ENCODE measurements at places on chromosomes 1 and 21.
A peak's percentile ranks its signal among the peaks of the same experiment; 100 is the strongest.

GRCh38 chr1:41500781-41501518, 16.5 kb upstream of the EDN2 start:
- no peak for DNase-seq

DNA sequence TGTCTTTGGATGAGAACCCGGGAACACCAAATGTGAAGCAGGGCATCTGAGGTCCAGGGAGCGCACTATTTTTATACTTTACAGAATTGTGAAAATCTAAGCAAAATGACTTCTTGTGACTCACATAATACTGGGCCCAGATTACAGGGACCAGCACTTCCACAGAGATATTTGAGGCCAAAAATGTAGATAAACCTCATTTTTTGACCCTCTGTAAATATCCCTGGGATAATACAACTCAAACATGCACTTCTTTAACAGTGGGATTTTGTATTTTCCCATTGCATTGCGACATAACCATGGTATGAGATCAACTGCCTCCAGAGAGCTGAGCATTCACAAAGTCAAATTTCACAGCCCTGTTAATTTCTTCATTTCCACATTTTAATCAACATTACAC, 289.4 kb upstream of the ADGRL4 start:
- no peak for DNase-seq

DNA sequence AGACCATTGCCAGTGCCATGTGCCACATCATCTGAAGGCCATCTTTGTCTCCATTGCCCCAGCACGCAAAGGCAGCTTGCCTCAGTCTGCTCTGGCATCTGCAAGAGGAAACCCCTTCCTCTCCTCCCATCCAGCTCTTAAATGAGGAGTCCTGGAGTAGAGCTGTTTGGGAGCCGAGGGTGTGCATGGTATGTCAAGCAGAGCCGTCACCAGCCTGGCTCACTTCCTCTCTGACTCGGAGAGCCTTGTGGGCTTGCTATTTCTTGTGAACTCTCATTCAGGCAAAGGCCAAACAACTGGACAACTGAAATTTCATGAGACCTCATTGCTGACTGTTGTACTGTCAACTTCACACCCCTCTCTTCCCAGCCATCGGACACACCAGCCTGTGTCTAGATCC, 143.9 kb downstream of the SIPA1L2 start:
- no peak for DNase-seq

GRCh38 chr21:45820171-45821091, 161.1 kb upstream of the COL6A1 start:
- DNase-seq: peak; percentile 83

DNA sequence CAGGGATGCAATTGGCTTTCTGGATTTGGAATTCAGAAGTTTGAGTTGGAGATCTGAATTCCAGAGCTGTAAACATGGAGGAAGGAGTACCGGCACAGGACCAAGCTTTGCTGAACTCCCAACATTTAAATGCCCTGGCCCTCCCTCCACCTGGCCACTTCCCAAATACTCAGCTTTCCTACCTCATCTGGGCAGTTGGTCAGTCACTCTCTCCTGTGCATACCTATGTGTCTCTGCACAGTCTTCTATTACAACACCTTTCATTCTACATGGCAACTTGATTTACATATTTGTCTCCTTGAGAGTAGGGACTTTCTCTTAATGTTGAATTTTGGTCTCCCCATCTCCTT, 6.1 kb upstream of the KHDRBS1 start:
- DNase-seq: no peak

DNA sequence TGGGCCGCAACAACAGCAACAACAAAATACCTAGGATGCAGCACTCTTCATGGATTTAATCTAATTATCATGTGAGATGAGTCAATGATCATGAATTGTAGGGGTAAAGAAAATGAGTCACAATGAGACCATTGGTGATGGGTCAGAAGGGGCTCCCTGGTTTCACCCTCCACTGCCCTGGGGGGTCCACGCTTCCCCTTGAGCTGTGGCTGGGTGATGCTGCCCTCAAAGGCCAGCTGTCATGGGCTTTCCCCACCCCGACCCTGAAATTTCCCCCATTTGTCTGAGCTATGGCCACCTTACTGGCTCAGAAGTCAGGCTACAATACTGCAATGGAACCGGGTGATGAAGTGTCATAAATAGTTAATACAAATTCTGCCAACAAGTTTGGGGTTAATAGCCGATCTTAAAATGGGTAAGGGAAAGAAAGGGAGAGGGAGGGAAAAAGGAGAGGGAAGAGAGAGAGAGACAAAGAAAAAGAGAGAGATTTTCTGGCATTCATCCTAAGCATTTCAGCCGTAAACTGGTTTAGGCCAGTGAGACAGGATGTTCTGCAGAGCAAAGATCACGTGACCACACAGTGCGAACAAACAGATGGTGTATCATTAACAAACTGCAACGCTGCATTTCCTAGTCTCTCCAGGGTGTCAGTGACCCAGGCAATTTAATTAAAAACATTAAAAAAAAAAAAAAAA, 143.4 kb upstream of the ERRFI1 start:
- no peak for DNase-seq

GRCh38 chr1:43938892-43939587, 5.4 kb downstream of the ARTN start:
- DNase-seq: no peak

GRCh38 chr1:205592443-205593003, 39.3 kb downstream of the ELK4 start:
- peak; percentile 14 for DNase-seq

- DNase-seq: no peak
Observed at GRCh38 chr1:147496044-147496443, 45.3 kb upstream of the BCL9 start.

DNA sequence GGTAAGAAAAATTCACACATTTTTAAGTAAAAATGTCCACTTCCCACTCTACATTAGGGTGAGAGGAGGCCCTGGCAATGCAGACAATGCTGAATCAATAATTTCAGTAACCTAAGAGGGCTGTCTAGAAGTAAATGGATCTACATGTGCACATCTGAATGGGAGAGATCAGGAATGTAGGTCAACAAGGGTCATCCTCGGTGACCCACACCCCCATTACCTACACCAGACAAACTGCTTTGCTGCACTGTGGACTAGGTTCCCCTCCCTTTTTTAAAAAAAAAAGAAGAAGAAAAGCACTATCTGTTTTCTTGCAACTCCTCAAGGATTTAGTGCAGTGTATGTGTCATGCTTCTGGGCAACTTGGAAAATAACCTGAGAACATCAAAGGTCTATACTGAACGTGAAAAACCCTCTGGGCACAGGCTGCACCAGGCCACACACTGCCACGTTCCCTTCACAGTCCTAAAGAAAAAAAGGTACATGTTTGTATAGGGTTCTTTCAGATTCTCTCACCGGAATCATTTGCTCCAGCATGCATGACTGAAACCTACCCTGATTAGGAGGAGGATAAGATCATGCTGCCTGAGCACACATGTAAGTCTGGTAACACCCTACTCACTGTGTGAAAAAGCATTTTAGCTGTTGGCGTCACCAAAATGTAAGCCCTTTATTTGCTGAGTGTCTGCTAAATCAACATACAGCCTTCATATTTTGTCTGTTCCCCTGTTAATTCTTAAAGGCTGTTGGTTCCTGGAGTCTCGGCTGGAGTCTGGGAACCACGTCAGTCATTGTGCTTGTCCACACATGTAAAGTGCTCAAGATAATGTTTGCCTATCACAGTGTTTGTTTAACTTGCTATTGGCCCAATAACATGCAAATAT, 341.0 kb downstream of the SMYD3 start:
- DNase-seq: no peak

- no peak for DNase-seq
Observed at GRCh38 chr21:41304068-41304720, 12.4 kb upstream of the FAM3B start.

DNA sequence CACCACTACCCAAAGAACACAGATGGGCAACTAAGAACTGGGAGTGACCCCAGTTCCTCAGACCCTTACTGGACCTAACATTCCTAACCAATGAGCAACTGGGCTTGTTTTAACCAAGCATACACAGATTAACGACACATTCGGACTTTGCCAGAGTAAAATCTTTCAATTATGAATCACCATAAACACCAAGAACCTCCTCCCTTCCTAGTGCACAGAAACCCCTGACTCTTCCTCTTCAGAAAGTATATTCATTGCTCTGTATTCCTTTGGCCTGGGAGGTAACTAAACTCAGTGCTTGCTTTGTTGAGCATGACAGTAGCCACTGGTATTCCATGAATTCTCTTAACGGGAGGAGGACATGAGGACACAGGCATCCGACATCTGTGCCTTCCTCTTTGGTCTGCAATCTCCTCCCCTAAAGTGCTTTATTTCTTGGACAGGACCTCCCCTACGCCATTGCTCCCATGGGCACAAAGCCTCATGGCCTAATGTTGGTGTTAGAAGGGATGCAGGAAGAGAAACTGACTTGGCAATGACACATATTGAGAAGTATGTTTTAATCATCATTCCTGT, 42.7 kb downstream of the SEC16B start:
- no peak for DNase-seq

- no peak for DNase-seq
Observed at GRCh38 chr1:148352470-148353053, 130.5 kb downstream of the PPIAL4G start.

DNA sequence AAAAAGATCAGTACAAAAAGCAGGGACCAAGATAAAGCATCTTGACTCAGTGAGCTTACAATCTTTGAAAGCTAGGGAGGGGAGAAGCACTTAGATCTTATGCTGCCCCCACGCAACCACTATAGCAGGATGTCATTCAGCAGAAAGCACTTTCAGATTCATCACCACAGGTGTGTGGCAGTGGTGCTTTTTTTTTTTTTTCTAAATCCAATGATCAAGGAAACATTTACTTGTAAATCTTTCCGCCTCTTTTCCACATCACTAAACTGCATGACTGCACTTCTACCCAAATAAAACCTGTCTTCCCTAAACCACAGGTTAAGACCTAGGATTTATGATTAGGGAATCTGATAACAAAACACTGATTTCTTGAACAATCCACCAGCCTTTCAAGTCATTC, 154.8 kb downstream of the SLC45A1 start:
- no peak for DNase-seq

DNA sequence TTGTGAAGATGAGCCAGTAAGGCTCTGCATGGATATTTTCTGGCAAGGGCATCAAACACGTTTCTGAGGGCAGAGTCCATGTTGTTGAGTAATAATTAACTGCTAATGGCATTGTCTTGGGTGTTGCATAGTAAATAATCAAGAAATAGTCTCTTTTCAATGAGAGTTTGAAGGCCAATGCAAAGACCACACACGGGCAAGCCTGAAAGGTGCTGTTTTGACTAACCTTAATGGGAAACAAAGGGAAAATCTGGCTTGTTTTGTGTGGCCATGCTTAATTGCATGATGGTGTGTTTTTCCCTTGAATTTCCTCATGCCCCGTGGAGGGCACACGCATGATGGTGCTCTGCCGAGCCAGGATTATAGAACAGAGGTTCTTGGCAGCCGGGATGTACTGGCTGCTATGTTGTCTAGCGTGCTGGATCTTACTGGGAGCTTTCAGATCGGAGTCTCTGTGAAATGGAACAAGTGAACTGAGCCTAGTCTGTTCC, 127.6 kb downstream of the NOS1AP start:
- DNase-seq: no peak

- DNase-seq: no peak
Observed at GRCh38 chr1:27403931-27404330, 11.5 kb downstream of the GPR3 start.

DNA sequence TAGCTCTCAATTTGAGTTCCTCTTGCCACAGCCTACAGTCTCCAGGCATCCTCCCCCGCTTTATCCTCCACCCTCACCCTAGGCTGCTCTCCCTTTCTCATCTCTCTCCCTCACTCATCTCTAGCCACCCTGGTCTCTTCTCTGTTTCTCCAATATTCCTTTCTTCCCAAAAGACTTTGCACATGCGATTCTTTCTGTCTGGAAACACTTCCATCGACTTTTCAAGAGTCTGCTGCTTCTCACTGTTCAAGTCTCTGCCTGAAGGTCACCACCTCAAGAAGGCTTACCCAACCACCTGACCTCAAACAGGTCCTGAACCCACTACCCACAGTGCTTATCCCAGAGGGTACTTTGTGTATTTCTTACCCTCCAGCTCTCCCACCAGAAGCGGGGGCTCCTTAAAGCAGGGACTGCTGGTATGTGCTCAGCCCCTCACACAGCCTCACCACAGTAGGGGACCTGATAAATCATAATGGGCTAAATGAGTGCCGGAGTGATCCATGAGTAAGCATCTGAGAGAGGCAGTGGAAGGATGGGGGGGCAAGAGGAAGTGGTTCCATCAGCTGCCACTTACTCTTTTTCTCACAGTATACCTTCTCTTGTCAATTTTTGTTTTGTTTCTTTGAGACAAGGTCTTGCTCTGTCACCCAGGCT, 14.3 kb upstream of the KRTAP19-8 start:
- no peak for DNase-seq

DNA sequence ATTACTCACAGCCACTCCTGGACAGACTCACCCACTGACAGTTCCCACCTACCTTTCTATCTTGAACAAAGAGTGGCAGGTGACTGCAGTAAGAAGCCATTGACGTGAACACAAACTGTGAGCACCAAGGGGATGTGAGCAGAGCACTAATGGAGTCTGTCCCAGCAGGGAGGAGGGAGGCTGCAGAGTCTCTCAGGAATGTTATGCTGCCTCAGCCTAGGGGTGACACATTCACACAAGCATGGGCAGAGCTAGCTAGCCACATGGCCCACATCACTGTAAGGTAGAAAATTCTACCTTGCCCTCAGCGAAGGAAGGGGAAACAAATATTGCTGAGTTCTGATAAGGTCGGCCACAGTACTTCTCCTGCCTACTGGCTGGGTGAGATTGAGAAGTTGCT, 56.8 kb upstream of the PTGFRN start:
- no peak for DNase-seq

DNA sequence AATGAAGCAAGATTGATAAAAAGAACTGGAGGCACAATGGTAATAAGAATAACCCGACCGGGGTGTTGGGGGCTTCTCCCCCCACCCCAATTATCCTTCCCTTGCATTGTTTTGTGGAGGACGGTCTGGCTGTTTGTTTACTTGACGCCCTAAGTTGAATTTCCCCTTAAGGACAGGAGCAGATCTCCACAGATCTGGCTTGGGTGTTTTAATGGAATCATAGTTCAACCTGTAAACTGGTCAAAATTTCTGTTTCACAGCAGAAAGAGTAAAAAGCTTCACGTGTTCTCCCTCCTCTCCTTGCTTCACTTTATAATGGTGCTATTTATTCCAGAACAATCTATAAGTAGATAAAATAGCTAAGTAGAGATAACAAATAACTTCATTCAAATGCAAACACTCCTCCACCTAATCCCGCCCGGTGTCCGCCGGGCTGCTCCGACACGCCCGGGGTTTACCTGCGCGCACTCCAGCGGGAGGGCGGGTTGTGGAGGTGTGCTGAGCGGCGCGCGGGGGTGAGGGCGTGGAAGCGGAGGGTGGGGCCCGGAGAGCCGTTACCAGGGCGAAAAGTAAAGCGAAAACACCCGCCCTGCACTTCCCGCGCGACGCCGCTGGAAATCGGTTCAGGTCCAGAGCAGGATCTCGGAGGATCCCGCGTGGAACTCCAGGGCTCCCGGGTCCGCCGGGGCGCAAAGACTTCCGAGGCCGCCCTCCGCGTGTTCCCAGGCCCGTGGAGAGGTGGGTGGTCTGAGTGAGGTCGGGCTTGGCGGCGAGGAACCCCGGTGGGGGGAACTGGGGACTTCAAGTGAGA, 2.0 kb upstream of the ATF3 start:
- peak; percentile 46 for DNase-seq

GRCh38 chr21:29233256-29233546, 65.5 kb upstream of the BACH1 start:
- no peak for DNase-seq

Data from head of caudate nucleus (tissue), 42 donors.